ENCODE measurements at places on chromosomes 4 and X.

DNA sequence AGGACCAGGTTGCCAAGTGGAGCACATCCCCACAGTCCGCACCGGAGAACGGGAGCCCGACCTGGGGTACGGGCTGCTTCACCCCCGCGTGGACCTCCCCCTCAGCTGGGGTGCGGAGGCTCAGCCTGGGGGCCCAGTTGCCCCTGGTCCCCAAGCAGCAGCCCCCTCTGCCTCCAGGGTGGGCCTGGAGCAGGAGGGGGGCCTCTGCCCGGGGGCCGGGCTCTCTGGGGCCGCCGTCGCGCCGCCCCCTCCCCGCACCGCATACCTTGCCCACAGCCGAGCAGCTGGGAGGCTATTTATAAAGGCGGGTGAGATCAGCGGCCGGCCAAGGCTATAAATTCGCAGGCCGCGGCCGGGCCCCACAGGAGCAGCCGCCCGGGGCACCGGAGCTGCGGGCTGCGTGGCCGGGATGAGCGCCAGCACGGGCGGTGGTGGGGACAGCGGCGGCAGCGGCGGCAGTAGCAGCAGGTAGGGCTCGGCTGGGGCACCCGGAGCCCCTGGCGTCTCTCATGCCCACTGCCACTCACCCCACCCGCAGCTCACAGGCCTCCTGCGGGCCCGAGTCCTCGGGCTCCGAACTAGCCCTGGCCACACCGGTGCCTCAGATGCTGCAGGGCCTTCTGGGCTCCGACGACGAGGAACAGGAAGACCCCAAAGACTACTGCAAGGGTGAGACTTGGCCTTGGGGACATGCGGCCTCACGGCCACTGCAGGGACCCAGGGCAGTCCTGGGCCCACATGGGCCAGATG is at the start of gene SRPK3:
TSS of gene SRPK3 (plus strand) at position 364 of the 750 bp plus-strand sequence. CDS start at position 410, 46 bp downstream.
- DNase-seq = no peak

- DNase-seq = peak; percentile 85
Measured at GRCh38 chrX:46408553-46409407, 136.4 kb downstream of the ZNF674 start.

- DNase-seq = no peak
Measured at GRCh38 chrX:29617725-29618124, 597.6 kb upstream of the MAGEB2 start.

GRCh38 chr4:8510611-8511285 is 69.4 kb upstream of the GPR78 start:
- peak; percentile 67 for DNase-seq
